ENCODE measurements at places on chromosomes 11 and 22.

DNA sequence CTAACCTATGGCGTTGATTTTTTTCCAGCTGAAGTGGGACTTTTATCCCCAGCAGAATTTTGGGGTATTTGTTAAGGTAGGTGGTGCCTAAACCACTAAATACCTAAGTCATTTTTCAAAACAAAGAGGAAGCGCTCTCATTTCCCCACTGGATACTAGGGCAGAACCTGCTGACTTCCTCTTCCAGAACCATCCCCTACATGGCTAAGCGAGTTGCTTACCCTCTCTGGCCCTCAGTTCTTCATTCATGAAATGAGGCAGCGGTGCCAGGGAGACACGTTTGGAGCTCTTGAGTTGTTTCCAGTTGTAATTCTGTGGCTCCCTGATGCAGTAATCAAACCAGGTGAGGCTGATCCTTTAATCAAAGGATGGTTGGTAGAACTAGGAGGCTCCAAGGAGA, 10.0 kb upstream of the MTMR3 start:
- DNase-seq: no peak

- no peak for DNase-seq
Measured at GRCh38 chr11:12117611-12118010, 7.2 kb downstream of the MICAL2 start.

GRCh38 chr11:122304306-122304705, 188.3 kb upstream of the BLID start:
- no peak for DNase-seq

DNA sequence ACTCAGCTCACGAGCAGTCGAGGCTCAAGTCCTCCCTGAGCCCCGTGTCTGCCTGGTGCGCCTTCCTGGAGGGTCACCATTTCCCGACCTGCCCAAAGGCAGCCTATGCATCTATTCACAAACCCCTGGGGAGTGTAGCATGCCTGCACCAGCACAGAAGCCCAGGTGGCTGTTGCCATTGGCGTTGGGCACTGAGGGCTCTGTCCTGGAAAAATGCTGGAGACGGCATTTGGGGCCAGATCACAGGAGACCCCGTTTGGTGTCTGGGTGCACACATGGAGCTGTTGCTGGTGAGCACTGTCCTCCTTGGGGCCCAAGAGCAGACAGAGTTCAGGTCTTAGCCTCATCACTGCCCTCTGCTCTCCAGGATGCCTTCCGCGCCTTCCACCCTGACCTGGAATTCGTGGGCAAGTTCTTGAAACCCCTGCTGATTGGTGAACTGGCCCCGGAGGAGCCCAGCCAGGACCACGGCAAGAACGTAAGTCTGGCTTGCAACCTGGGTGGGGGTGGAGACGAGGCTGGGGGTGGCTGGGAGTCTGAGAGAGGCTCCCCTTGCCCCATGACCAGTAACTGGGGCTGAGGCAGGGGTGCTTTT, 9.4 kb downstream of the FADS2 start:
- DNase-seq: no peak

DNA sequence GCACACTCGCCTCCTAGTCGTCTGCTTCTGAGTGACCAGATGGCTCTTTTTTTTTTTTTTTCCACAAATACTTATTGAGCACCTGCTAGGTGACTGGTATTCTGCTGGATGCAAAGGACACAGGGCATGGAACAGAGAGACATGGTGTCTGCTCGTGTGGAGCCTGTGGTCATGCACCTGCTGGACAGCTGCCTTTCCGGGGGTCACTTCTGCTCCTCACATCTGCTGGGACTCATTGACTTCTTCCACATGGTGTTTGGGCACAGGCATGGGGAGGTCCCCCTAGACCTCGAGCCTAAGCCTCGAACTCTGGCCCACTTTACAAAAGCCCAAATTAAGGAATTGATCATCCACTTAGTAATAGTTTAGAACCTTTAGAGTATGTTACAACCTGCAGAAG, 39.5 kb upstream of the EMID1 start:
- no peak for DNase-seq

- no peak for DNase-seq
Measured at GRCh38 chr11:104594228-104594958, 303.9 kb downstream of the CASP12 start.

DNA sequence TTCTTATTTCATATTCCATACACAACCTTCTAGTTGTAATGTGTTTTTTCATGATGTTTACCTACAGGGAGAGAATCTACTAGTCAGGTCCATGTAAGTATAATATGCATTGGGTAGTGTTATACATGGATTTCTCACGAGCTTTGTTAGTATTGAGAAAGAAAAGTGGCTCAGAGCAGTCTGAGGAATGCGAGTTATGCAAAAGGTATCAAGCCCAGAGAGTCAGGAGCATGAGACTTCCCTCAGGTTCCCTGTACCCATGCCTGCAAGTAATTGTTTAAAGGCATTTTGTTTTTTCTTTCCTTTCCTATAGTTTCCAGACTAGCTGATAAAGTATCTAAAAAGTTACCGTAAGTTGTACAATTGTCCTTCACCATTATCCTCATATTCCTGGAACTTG, 66.1 kb downstream of the STK33 start:
- no peak for DNase-seq

- no peak for DNase-seq
Measured at GRCh38 chr22:47309946-47310345, 547.5 kb downstream of the TBC1D22A start.

- no peak for DNase-seq
Measured at GRCh38 chr11:464316-464715, 14.2 kb downstream of the PTDSS2 start.

All from CD4-positive, alpha-beta T cell (primary cell).